Smooth muscle cell of trachea (primary cell): ENCODE measurements at places on chromosomes 3 and 15. TPM values are rescaled to one million over a fixed set of nuclear protein-coding genes. Genes with fewer than 3 reads are reported as not detected.

Gene CACNA1D
- 0.33 and 0.87 TPM in 2 replicates for total RNA-seq

Gene CASR
- not detected in 2 replicates for total RNA-seq

Gene LRRN1
- total RNA-seq = under 0.01 TPM in 2 replicates

Gene TOMM70
- total RNA-seq = 58.9 and 69.7 TPM in 2 replicates

Gene ZBED2
- not detected in 2 replicates for total RNA-seq

Gene LRRC28
- 18.7 and 25.2 TPM in 2 replicates for total RNA-seq

Gene BFSP2
- total RNA-seq = not detected in 2 replicates

Gene UBP1
- 48.0 and 54.3 TPM in 2 replicates for total RNA-seq

Gene ARPP21
- not detected in 2 replicates for total RNA-seq

Gene SERPINI2
- not detected in 2 replicates for total RNA-seq

Gene FAM107A
- total RNA-seq = under 0.01 and 0.15 TPM in 2 replicates

Gene C2CD4A
- total RNA-seq = not detected in 2 replicates

Gene TAMM41
- 6.0 and 10.3 TPM in 2 replicates for total RNA-seq

Gene SI
- total RNA-seq = not detected in 2 replicates

Gene SPINK8
- total RNA-seq = not detected in 2 replicates

Gene ARHGAP31
- total RNA-seq = 4.2 and 6.5 TPM in 2 replicates

Gene RBP2
- not detected in 2 replicates for total RNA-seq
